Activated naive CD8-positive, alpha-beta T cell treated with anti-CD3 and anti-CD28 coated beads for 36 hours (primary cell): ENCODE measurements at places on chromosomes 2 and 18.
A peak's percentile ranks its signal among the peaks of the same experiment; 100 is the strongest.

GRCh38 chr2:105906481-105906880 lies 161.8 kb downstream of the NCK2 start:
- peaks cover 41% of the 10 kb centered on the region for H3K4me1 ChIP-seq
- DNase-seq: no peak
- peak overlapping the region; percentile 2 for H3K27ac ChIP-seq
- H3K4me3 ChIP-seq: no peak overlapping the region

- no peaks in the 10 kb centered on the region for H3K36me3 ChIP-seq
- H3K4me3 ChIP-seq: no peak overlapping the region
- H3K27ac ChIP-seq: no peak overlapping the region
- no peak for DNase-seq
- H3K27me3 ChIP-seq: peaks cover 9% of the 10 kb centered on the region
- H3K4me1 ChIP-seq: no peaks in the 10 kb centered on the region
Observed at GRCh38 chr2:177078855-177079254, 133.7 kb upstream of the HNRNPA3 start.

DNA sequence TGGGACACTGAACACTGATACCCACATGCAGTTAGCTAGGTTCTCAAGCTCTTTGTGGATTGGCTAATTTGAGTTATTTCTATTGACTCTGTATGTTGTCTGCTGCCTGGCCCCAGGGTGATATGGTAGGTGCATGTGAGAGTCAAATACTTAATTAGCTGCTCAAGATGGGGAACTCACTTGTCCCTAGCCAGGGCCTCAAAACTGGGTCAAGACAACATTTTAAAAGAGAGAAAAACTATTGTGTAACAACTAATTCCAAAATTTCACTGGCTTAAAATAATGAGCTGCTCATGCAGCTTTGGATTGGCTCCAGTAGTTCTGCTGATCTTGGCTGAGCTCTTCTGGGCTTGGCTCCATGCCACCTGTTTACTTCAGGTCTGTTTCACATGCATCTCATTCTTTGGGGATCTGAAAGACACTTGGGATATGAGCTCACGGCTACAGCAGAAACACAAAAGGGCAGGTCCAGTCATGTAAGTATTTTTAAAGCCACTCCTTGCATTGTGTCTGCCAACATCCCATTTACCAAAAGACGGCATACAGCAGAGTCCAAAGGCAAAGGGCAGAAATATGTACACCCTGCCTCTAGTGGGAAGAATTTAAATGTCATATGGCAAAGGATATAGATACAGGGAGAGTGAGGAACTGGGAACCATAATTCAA lies 716.8 kb downstream of the SUCLG1 start:
- no peak for DNase-seq
- H3K4me3 ChIP-seq: no peak overlapping the region
- H3K36me3 ChIP-seq: no peaks in the 10 kb centered on the region
- no peaks in the 10 kb centered on the region for H3K27me3 ChIP-seq
- H3K27ac ChIP-seq: no peak overlapping the region

- no peaks in the 10 kb centered on the region for H3K27me3 ChIP-seq
- no peak for DNase-seq
- H3K27ac ChIP-seq: no peak overlapping the region
- H3K4me3 ChIP-seq: no peak overlapping the region
- peaks cover 34% of the 10 kb centered on the region for H3K36me3 ChIP-seq
- H3K4me1 ChIP-seq: peaks cover 38% of the 10 kb centered on the region
Observed at GRCh38 chr2:119827866-119828507, 68.3 kb downstream of the PTPN4 start.

GRCh38 chr2:36461039-36461681 lies 105.6 kb downstream of the CRIM1 start:
- H3K36me3 ChIP-seq: peaks cover 14% of the 10 kb centered on the region
- no peak overlapping the region for H3K4me3 ChIP-seq
- no peaks in the 10 kb centered on the region for H3K27me3 ChIP-seq

DNA sequence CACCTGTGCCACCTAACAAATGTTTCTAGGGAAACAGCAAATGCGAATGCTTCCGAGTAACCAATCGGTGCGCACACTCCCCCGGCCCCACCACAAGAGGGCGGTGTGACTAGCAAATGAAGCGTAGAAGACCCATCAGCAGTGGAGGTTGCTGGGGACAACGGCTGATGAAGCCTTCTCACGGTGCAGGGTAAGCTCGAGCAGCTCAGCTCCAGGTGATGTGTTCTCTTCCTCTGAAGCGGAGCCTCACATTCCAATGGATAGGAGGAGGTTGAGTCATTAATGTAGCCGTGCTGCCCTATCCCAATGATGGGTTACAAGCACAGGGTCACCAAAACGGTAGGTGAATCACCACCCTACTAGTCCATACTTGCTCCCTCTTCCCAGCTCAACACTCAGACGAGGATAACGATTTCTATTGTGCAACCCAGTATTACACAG lies 127.6 kb upstream of the TWIST2 start:
- peaks cover 44% of the 10 kb centered on the region for H3K27me3 ChIP-seq
- no peaks in the 10 kb centered on the region for H3K4me1 ChIP-seq
- DNase-seq: peak; percentile 53
- no peaks in the 10 kb centered on the region for H3K36me3 ChIP-seq

DNA sequence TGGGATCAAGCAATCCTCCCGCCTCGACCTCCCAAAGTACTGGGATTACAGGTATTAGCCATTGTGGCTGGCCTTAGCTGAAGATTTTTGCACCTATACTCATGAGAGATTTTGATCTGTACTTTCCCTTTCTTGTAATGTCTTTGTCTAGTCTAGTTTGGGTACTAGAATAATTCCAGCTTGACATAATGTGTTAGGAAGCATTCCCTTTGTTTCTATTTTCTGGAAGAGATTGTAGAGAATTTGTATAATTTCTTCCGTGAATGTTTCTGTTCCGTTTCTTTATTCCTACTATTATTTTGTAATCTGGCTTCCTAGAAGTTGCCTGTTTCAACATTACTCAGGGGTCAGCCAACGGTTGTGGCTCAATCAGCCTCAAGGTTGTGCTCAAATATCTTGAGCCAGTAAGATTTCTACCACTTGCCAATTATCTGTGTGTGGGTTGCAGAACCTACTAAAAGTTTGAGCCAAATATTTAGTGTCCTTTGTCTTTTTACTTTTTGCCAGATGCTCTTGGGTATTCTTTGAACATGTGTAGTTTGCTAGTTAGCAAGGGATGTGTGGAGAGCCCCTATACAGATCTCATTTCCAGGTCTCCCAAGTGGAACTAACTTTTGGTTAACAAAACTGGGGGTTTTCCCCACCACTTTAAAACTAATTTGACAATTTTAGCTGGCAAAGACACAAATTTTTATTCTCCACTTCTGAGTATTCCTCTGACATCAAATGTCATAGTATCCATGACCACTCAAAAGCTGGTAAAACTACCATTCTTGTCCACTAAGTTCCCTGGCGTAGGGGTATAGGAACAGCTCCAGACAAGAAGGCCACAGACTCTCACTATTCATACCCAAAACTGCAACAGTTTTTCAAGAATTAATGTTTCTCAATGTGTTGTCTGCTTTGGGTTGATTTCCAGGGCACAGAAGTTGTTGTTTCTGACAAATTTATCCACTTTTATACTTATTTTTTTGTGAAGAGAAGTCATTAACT lies 42.8 kb upstream of the BAZ2B start:
- no peaks in the 10 kb centered on the region for H3K27me3 ChIP-seq
- no peak overlapping the region for H3K4me3 ChIP-seq
- H3K36me3 ChIP-seq: peaks cover 5% of the 10 kb centered on the region

DNA sequence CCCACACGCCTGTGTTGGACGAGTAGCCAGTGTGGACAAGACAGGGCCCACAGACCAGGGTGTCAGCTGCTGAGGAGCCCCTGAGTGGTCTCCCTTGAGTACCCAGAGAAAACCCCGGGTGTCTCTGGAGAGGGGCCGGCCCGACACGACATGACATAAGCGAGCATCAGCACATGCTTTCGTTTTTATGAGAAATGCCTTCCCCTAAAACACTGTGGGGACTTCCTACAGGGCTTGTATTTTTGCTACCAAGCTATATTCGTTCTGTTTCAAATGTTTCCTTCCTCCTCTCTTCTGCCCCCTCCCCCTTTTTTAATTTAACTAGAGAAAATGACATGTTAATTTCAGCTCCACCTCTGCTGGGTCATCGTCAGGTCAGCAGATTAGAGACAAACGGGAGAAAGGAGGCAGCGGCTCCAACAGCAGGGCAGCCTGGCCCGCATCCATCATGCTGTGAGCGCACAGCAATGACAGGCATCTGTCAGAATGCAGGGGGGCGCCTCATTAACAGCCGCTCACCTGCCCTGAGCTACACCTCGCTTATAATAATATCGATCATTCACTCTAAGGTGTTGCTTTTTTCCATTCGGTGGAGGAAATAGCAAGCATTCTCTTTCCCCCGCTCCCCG lies 286.2 kb downstream of the ZNF516 start:
- H3K36me3 ChIP-seq: no peaks in the 10 kb centered on the region
- H3K4me3 ChIP-seq: peak overlapping the region; percentile 49
- peak overlapping the region; percentile 79 for H3K27ac ChIP-seq
- peaks cover 16% of the 10 kb centered on the region for H3K4me1 ChIP-seq
- DNase-seq: no peak

GRCh38 chr2:230947908-230948365 lies 22.9 kb upstream of the GPR55 start:
- peaks cover 10% of the 10 kb centered on the region for H3K36me3 ChIP-seq
- H3K27me3 ChIP-seq: no peaks in the 10 kb centered on the region
- H3K27ac ChIP-seq: no peak overlapping the region
- no peak overlapping the region for H3K4me3 ChIP-seq
- H3K4me1 ChIP-seq: peaks cover 45% of the 10 kb centered on the region

DNA sequence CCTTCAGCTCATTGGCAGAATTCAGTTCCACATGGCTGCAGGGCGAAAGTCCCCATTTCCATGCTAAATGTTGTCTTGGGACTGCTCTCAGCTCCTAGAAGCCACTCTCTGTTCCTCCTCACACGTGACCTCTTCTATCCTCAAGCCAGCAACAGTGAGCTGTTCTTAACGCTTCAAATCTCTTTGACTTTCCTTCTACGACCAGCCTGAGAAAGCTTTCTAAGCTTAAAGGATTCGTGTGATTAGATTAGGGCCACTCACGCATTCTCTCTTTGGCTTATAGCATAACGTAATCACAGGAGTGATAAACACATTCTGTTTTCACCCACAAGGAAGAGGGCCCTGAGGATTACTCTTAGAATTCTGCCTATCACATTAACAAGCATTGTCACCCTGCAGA lies 29.8 kb upstream of the LAMA1 start:
- no peaks in the 10 kb centered on the region for H3K4me1 ChIP-seq
- no peak overlapping the region for H3K4me3 ChIP-seq
- no peaks in the 10 kb centered on the region for H3K27me3 ChIP-seq
- no peaks in the 10 kb centered on the region for H3K36me3 ChIP-seq

DNA sequence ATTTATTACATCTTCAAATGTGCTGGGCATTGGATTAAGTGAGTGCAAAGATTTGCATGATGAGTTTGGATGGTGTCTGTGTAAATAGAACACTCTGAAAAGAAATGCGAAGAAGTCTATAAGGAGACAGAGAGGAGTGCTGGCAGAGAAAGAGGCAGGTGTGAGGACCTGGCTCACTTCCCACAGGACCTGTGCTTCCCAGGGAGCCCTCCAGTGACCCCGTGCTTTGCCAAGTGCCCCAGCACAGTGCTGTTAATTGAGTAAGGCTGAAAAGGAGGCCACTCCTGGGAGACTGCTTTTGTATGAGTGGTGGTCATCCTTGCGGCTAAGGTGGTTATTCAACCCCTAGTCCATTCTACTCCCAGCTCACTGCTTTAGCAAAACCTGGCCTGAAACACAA lies 230.8 kb downstream of the OSR1 start:
- H3K27ac ChIP-seq: no peak overlapping the region
- no peak for DNase-seq

DNA sequence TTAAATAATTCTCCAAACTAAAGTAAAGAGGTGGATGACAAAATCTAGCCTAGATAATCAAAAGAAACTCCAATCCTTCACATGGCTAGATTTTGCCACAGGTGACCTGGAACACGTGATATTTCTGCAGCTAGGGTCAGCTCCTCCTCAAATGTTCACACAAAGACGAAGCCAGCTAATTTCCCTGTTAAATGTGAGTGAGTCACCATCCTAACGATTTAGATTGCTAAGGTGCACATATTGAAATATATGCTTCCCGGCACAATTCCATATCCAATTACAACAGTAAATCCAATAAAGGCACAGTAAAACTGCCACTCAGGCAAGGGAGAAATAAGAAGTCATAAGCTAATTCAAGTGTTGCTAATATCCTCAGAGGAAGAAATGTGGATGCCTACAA lies 28.7 kb downstream of the IKZF2 start:
- peaks cover 2% of the 10 kb centered on the region for H3K36me3 ChIP-seq
- peaks cover 56% of the 10 kb centered on the region for H3K4me1 ChIP-seq
- no peak overlapping the region for H3K4me3 ChIP-seq
- H3K27me3 ChIP-seq: no peaks in the 10 kb centered on the region
- peak overlapping the region; percentile 40 for H3K27ac ChIP-seq

GRCh38 chr2:240170354-240170735 lies 29.9 kb upstream of the OTOS start:
- no peaks in the 10 kb centered on the region for H3K36me3 ChIP-seq
- H3K4me1 ChIP-seq: peaks cover 2% of the 10 kb centered on the region
- H3K27me3 ChIP-seq: peaks cover 8% of the 10 kb centered on the region
- no peak for DNase-seq
- H3K4me3 ChIP-seq: no peak overlapping the region

GRCh38 chr18:28725876-28726275 lies 548.9 kb upstream of the CDH2 start:
- no peak overlapping the region for H3K4me3 ChIP-seq
- H3K36me3 ChIP-seq: no peaks in the 10 kb centered on the region
- no peaks in the 10 kb centered on the region for H3K27me3 ChIP-seq
- no peak for DNase-seq
- H3K27ac ChIP-seq: no peak overlapping the region

GRCh38 chr2:56185582-56186046 lies 1.8 kb downstream of the CCDC85A start:
- no peak overlapping the region for H3K4me3 ChIP-seq
- H3K36me3 ChIP-seq: no peaks in the 10 kb centered on the region
- H3K4me1 ChIP-seq: no peaks in the 10 kb centered on the region
- no peak overlapping the region for H3K27ac ChIP-seq
- no peak for DNase-seq

GRCh38 chr2:202064881-202065230 lies 8.2 kb upstream of the KIAA2012 start:
- no peak overlapping the region for H3K27ac ChIP-seq
- peaks cover 6% of the 10 kb centered on the region for H3K27me3 ChIP-seq
- no peak for DNase-seq
- H3K4me3 ChIP-seq: no peak overlapping the region
- H3K36me3 ChIP-seq: no peaks in the 10 kb centered on the region

DNA sequence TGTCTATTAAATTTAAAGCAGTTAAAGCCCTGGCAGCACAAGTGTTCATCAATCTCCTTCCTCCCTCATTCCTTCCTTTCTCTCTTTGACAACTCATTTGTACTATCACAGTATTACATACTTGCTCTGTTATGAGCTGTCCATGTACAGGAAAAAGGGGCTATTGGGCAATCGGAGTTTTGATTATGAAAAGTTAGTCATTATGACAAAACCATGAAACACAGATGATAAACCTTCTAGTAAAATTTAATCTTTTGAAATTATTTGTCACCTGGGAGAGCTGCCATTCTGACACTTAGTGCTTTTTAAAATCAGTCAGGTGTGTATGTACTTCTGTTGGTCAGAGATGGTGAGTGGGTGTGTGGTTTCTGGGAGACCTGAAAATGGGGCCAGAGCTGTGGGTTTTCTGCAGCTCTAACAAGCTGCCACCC lies 39.4 kb downstream of the MAP4K4 start:
- H3K27me3 ChIP-seq: no peaks in the 10 kb centered on the region
- H3K4me1 ChIP-seq: peaks cover 77% of the 10 kb centered on the region
- H3K4me3 ChIP-seq: no peak overlapping the region
